DMS153 (cell line): ENCODE measurements at places on chromosomes 6 and 20.

- no peak for DNase-seq
These were observed 43.6 kb downstream of the REPS1 start for GRCh38 chr6:138944412-138944811.

DNA sequence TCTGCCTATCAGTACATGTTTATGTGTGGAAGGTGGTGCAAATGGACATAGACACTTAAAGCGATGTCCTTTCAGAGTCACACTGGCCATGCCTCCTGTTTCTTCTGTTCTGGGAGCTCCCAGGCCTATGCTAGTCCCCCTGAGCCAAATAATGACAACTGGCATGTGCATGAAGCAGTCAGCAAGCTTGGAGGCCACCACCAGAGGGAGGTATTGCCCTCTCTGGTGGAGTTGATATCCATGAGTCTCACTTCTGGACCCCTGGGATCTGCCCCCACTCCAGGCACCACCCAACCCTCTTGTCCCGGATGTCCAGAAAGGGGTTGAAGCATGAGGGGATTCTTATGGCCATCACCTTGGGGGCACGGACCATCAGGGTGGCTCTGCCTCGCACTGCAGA, 172.2 kb downstream of the AIG1 start:
- no peak for DNase-seq

GRCh38 chr6:109351231-109352130, 30.8 kb downstream of the CD164 start:
- DNase-seq = no peak

DNA sequence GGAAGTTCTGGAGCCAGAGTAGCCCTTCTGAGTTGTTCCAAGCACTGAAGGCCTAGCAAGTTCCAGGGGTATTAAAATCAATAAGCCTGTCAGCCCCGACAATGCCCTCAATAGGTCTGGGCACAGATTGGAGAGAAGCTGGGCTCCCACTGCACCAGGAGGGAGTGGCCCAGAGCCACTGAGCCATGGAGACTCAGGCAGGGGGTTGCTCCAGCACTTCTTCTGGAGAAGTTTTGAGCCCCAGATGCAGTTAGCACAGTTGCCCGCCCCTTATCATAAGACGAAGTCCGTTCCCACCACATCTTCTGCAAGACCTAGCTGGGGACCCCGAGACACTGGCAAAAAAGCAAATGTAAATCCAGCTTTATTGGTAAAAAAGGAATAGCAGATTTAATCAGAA, 13.0 kb downstream of the DEFB132 start:
- DNase-seq = no peak

GRCh38 chr6:4906293-4907276, 97.3 kb downstream of the RPP40 start:
- DNase-seq = no peak

GRCh38 chr6:54846857-54847674, 495 bp downstream of the FAM83B start:
- no peak for DNase-seq

DNA sequence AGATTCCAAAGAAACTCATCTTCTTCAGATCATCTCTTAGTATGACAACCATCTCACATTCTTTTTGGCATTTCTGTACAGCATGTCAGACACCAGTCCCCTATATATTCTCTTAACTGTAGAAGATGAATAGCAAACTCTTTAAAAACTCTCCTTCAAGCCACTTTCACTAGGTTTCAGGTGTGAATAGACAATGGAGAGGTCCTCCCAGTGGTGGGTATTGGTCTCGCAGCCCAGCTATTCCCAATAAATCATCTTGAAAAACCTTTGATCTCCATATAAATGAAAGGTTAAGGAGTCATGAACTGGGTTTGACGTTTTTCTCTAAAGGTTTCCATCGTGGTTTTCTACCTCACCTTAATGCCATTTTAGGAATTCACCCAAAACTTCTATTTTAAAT, 180.0 kb downstream of the GJA1 start:
- no peak for DNase-seq

- DNase-seq = no peak
These were observed 1.2 kb downstream of the DDX39B start for GRCh38 chr6:31540640-31541039.

- DNase-seq = no peak
These were observed 1.4 kb downstream of the PLAGL2 start for GRCh38 chr20:32205843-32206759.

DNA sequence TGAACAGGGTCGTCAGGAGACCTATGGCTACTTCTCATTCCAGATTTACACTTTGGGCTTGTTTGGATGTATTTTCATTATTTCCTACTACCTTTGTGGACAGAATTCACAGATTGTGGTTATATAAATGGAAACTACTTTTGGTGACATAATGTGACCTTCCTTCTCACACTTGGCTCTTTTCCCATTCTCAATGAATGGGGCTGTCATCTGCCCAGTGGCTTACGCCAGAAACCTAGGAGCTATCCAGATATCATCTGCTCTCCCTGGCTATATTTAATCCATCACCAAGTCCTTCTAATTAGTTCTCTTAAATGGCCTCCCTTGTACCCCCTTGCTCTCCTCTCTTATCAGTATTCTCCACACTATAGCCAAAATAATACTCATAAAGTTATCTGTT, 1606.8 kb downstream of the KHDRBS2 start:
- no peak for DNase-seq

GRCh38 chr20:11651138-11651537, 266.6 kb upstream of the BTBD3 start:
- DNase-seq = no peak

DNA sequence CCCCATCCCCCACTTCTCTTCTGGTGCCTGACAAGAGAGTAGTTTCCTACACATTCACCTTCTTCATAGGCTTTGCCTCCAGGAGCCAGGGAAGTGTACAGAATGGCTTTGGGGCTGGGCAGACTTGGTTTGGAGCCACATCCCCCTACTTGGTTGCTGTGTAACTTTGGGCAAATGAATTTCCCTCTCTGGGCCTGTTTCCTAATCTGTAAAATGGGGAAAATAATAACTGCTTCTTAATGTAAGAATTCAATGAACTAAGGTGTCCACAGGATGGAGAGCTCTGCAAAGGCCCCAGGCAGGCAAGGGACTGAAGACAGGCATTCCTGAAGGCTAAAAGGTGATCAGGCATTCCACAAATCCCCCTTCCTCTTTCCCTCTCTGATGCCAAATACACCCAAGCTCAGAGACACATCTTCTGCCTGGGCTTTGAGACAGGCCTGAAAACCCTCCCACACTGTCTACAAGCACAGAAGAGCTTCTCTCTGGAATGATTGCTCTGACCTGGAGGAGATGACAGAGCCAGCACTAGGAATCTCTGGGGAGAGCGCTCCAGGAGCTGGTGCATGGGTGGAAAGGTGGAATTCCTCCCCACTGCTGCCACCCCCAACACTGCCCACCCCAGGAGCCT, 6.9 kb upstream of the C20orf203 start:
- no peak for DNase-seq
